H1 (cell line): ENCODE measurements at places on chromosomes 2 and 18.

DNA sequence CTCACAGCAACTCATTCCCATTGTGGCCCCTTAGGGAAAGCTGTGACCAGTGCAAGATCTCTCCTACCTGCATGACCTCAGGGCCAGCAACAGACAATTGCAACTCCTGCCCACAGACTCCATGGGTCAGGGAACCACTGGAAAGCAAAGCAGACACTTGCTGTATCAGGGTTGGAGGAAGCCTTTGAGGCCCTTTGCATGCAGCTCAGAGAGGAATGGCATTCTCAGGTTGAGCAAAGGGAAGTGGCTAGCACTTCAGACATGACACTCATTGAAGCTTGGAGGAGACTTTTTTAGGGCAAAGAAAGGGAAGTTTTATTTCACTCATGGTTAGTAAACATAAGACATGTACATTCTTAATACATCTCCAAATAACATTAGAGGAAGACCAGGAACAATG, 22.1 kb downstream of the IL1F10 start:
- H3K27me3 ChIP-seq, result no peaks in the 10 kb centered on the region; the same call in 1 of the 2 replicates
- H3K36me3 ChIP-seq, result no peaks in the 10 kb centered on the region
- DNase-seq, result no peak
- no peak overlapping the region for H3K4me3 ChIP-seq

DNA sequence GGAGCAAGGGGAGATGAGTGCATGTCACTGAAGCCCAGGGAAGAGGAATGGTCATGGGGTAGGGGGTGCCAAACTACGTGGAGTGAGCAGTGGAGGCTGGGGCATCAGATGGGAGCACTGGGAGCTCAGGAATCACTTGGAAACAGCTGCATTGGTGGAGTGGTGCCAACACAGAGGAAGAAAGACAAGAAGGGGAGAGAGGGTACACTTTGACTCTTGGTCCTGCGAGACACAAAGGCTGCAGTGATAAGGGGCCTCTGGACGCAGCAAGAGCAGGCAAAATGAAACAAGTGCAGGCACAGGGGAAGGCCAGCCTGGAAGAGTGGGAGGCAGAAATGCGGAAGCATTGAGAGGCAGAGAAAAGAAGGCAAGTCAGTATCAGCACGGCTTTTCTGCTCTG, 134.7 kb upstream of the SMIM21 start:
- H3K4me1 ChIP-seq, result no peaks in the 10 kb centered on the region
- no peaks in the 10 kb centered on the region for H3K27me3 ChIP-seq
- H3K4me3 ChIP-seq, result no peak overlapping the region
- no peak for DNase-seq

DNA sequence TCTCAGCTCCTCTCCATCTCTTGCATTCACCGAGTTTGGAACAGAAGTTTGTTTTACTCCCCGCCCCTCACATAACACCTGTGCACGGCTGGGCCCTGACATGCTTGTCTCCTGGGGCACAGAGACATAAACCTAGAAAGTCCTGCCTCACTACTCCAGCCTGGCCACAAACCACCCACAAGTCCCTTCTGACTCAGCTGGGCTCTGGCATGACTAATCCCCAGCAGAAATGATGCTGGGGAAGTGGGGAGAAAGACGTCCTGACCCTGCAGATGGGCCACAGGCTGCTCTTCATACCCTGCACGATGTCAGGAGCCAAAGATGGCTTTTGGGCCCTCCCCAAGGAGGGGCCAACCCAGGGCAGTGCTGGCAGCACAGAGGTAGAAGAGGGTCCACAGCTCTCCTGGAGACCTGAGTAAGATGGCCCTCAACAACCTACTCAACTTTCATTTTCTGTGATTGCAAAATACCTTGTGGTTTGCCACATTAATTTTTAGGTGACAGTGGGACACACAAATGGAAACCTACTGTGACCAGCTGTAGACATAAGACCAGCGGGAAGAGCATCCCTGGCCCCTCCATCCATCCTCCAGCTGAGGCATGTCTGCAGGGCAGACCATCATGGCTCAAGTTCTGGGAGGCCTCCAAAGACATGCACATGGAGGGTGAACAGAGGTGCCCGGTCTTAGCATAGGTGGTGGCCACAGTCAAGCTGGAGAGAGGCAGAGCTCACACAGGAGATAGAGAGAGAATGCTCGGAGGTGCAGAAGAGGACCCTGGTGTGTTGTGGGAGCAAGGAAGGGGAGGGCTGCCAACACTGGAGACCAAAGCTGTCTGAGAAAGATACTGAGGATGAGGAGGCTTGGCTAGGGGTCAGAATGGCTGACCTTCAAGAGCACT, 40.0 kb downstream of the DNMT3A start:
- no peak overlapping the region for H3K4me3 ChIP-seq
- no peaks in the 10 kb centered on the region for H3K36me3 ChIP-seq
- H3K27me3 ChIP-seq, result no peaks in the 10 kb centered on the region
- DNase-seq, result no peak
- H3K27ac ChIP-seq, result no peak overlapping the region

- no peak overlapping the region for H3K27ac ChIP-seq
- H3K4me1 ChIP-seq, result peaks cover 7% of the 10 kb centered on the region
- no peaks in the 10 kb centered on the region for H3K36me3 ChIP-seq
Measured at GRCh38 chr2:175003875-175004729, 1.1 kb downstream of the CHN1 start.

DNA sequence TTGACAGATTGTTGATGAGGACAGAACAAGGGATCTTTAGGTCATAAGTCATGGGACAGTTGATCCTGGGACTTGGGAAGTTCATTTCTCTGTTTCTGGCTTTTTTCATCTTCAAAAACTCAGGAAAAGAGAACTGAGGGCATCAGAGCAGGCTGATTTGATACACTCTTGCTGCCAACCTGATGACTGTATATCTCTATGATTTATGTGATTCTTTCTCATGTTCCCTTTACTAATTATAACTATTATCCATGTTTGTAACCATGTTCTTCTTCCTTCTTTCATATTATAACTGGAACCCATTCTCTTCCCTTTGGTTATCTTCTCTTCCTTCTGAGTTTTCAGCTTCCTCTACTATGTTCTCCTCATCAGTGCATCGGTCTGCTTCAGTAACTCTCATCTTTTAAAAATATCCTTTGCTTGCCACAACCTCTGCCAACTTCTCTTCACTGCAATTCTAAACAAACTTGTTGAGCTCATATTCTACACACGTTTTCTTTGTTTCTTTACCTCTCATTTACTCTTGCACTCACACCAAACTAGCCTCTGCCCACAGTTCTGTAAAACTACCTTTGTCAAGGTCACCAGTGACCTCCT, 13.5 kb downstream of the RASGRP3 start:
- DNase-seq, result no peak
- H3K4me3 ChIP-seq, result no peak overlapping the region
- no peaks in the 10 kb centered on the region for H3K4me1 ChIP-seq
- no peaks in the 10 kb centered on the region for H3K36me3 ChIP-seq
- H3K27ac ChIP-seq, result no peak overlapping the region

- peaks cover 38% of the 10 kb centered on the region for H3K36me3 ChIP-seq
- no peaks in the 10 kb centered on the region for H3K27me3 ChIP-seq
- DNase-seq, result no peak
- H3K27ac ChIP-seq, result no peak overlapping the region
Measured at GRCh38 chr2:200454927-200455801, 54.7 kb downstream of the KCTD18 start.

GRCh38 chr2:159411460-159411859, 125.0 kb upstream of the WDSUB1 start:
- DNase-seq, result no peak
- no peaks in the 10 kb centered on the region for H3K27me3 ChIP-seq
- no peak overlapping the region for H3K4me3 ChIP-seq
- no peak overlapping the region for H3K27ac ChIP-seq
- no peaks in the 10 kb centered on the region for H3K4me1 ChIP-seq
- H3K36me3 ChIP-seq, result peaks cover 2% of the 10 kb centered on the region

GRCh38 chr2:128597121-128597762, 278.6 kb upstream of the HS6ST1 start:
- no peaks in the 10 kb centered on the region for H3K4me1 ChIP-seq
- no peak overlapping the region for H3K4me3 ChIP-seq
- no peaks in the 10 kb centered on the region for H3K36me3 ChIP-seq
- H3K27ac ChIP-seq, result no peak overlapping the region

DNA sequence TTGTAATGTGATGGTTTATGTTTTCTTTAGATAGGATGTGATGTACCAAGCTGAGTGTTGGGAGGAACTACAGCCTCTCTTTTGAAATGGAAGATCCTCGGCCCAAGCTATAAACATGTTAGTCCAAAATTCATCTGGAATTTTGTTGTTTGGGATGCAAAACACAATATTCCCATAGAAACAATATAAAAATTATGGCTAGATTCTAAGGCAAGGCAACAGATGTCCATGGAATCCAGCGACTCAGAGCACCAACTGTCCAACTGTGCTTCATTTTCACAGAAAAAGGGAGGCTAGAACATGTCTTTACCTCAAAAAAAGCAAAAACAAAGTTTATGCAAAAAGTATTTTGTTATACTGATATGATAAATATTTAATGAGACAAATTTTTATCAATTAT, 52.4 kb upstream of the ATP8B1 start:
- no peak for DNase-seq
- no peaks in the 10 kb centered on the region for H3K27me3 ChIP-seq
- H3K4me3 ChIP-seq, result no peak overlapping the region
- no peaks in the 10 kb centered on the region for H3K4me1 ChIP-seq
- no peak overlapping the region for H3K27ac ChIP-seq
